ENCODE measurements at places on chromosomes 7 and 10. TPM values are rescaled to one million over a fixed set of nuclear protein-coding genes. Genes with fewer than 3 reads are reported as not detected.
A peak's percentile ranks its signal among the peaks of the same experiment; 100 is the strongest.

TUBAL3 gene
- total RNA-seq = 0.14 TPM

PON3 gene
- not detected for total RNA-seq

ANXA8L1 gene
- not detected for total RNA-seq

TFR2 gene
- total RNA-seq = 20.7 TPM

NKX1-2 gene
- total RNA-seq = not detected

CREB5 gene
- total RNA-seq = not detected

SPDYE2 gene
- total RNA-seq = not detected

GPR85 gene
- total RNA-seq = not detected

ZNF117 gene
- total RNA-seq = 3.6 TPM

PLXNA4 gene
- total RNA-seq = 0.70 TPM

- no peak overlapping the region for H3K27ac ChIP-seq
- H3K36me3 ChIP-seq = no peaks in the 10 kb centered on the region
- H3K4me3 ChIP-seq = no peak overlapping the region
- DNase-seq = no peak
- H3K27me3 ChIP-seq = no peaks in the 10 kb centered on the region
Measured at GRCh38 chr7:91243591-91244301, 20.5 kb upstream of the FZD1 start.

GRCh38 chr7:88546808-88547207 is 212.7 kb upstream of the ZNF804B start:
- no peaks in the 10 kb centered on the region for H3K4me1 ChIP-seq
- no peak overlapping the region for H3K27ac ChIP-seq
- no peak overlapping the region for H3K4me3 ChIP-seq
- peak; percentile 78 for DNase-seq
- H3K27me3 ChIP-seq = no peaks in the 10 kb centered on the region
- no peaks in the 10 kb centered on the region for H3K36me3 ChIP-seq

DNA sequence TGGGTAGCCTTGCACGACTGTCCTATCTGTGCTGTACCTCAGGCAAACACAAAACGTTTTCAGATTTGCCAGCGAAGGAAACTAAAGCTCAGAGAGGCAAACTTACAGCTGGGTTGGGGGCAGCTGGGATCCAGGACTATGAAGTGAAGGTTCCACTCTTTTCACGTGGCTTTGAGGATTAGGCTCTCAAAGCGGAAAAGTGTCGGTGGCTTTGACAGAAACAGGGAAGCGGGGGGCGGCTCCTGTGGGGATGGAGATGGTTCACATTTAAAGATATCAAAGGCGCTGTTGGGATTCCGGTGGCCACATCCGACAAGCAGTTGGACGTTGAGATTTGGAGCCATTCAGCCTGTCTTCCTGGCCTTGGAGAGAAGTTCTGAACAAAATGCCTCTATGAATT is 958.3 kb upstream of the ZNF722 start:
- no peak overlapping the region for H3K27ac ChIP-seq
- no peak overlapping the region for H3K4me3 ChIP-seq
- H3K27me3 ChIP-seq = no peaks in the 10 kb centered on the region
- DNase-seq = no peak
- peaks cover 3% of the 10 kb centered on the region for H3K36me3 ChIP-seq

DNA sequence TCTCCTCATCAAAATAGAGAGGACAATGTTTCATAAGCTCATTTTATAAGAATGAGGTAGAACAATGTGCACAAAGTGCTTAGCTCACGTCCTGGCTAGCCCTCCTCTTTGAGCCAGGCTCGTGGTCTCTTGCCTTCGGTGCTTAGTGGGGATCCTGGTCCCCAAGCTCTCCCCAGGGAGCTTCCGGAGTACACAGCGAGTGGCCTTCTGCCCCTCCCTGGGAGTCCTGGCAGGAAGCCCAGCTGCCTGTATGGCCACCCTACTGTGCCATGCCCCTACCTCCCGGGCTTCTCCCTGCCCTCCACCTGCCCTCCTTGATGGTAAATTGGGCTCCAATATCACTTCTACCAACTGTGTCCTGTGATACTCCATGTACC is 868 bp downstream of the MYO1G start:
- DNase-seq = peak; percentile 77
- peaks cover 66% of the 10 kb centered on the region for H3K36me3 ChIP-seq
- H3K4me3 ChIP-seq = peak overlapping the region; percentile 93
- peak overlapping the region; percentile 90 for H3K27ac ChIP-seq
- H3K4me1 ChIP-seq = peaks cover 55% of the 10 kb centered on the region
- no peaks in the 10 kb centered on the region for H3K27me3 ChIP-seq

GRCh38 chr7:1966631-1967200 is 266.0 kb downstream of the MAD1L1 start:
- H3K27ac ChIP-seq = no peak overlapping the region
- H3K27me3 ChIP-seq = peaks cover 1% of the 10 kb centered on the region
- peaks cover 32% of the 10 kb centered on the region for H3K36me3 ChIP-seq

DNA sequence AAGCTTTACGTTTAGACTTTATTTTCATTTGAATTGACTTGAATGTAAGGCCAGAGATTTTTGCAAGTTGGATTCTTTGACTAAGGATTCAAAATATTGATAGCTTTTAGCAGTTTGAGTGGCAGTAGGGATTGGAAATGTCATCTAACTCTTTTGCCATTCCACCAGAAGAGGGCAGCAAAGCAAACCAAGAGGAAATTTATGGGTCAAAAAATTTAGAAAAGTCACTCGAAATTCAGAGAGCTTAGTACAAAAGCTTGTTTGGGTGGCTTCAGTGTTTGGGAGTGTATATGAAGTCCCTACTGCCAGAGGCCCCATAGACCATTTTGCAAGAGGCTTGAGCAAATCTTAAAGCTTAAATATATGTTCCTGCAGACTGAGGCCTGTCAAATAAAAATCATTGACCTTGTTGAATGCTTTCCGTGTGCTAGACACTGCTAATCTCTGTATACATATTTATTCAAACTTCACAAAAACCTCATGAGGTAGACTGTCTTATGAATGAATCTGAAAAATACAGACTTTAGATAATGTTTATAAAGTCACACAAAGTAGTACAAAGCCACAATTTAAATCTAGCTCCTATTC is 44.6 kb upstream of the RSBN1L start:
- peak; percentile 81 for DNase-seq
- H3K27ac ChIP-seq = no peak overlapping the region
- H3K4me1 ChIP-seq = no peaks in the 10 kb centered on the region
- no peaks in the 10 kb centered on the region for H3K27me3 ChIP-seq
- H3K4me3 ChIP-seq = no peak overlapping the region

DNA sequence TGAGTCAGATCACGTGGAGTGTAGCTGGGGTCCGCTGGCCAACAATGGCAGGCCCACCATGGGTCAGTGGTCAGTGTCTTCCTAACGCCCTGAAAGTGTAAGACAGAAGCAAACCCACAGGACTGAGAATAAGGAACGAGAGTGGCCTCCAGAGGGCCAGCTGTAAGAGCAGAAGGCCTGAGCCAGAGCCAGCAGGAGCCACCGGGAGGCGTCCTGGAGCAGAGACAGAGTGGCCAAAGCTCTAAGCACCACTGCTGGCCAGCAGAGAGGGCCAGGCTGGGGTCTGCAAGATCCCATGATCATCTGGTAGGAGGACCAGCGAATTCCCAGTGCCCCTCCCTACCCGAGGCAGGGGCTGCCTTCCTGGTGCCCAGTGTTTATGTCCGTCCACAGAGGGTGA is 9.2 kb downstream of the CCDC201 start:
- H3K27ac ChIP-seq = no peak overlapping the region
- H3K27me3 ChIP-seq = peaks cover 5% of the 10 kb centered on the region
- DNase-seq = no peak

DNA sequence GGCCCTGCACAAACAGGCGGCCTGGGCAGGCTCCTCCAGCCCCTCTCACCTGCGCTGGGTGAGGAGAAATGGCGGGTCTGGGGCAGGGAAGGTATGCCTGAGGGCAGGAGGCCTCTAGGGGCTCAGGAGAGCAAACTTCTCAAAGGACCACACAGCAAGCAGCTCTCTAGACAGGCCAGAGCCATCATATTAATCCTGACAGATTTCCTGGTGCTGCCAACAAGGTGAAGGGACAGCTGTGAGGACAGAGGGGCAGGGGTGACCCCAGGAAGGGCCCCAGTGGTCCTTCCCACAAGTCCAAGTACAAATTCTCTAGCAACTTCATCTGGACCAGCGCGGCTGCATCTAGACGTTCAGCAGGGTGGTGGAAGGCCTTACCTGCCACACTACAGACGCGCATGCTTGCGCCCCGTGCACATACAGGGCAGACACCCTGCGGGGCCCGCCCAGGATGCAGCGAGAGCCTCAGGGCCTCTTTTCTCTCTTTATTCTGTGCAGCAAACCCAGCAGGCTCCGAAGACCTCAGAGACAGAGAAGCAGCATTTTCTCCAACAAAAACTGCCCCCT is 62.1 kb downstream of the ZRANB1 start:
- H3K27me3 ChIP-seq = no peaks in the 10 kb centered on the region
- DNase-seq = no peak
- no peaks in the 10 kb centered on the region for H3K4me1 ChIP-seq
- H3K4me3 ChIP-seq = no peak overlapping the region
- no peak overlapping the region for H3K27ac ChIP-seq

DNA sequence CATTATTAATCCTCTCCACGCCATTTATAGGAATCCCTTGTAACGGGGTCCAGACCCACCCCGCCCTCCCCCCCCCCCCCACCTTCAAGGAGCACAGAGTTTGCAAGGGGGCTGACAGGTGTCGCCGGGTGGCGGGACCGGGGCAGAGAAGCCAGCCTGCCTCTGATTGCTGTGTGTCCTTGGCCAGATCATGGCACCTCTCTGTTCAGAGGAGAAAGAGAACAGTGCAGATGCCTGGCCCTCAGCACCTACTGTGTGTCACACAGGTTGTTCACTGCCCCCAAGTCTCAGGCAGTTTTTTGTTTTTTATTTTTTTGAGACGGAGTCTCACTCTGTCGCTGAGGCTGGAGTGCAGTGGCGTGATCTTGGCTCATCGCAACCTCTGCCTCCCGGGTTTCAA is 5.4 kb upstream of the MICALL2 start:
- H3K4me1 ChIP-seq = no peaks in the 10 kb centered on the region
- no peak overlapping the region for H3K4me3 ChIP-seq
- H3K27me3 ChIP-seq = no peaks in the 10 kb centered on the region
- no peak overlapping the region for H3K27ac ChIP-seq
- no peak for DNase-seq
- no peaks in the 10 kb centered on the region for H3K36me3 ChIP-seq

- H3K27me3 ChIP-seq = no peaks in the 10 kb centered on the region
- no peaks in the 10 kb centered on the region for H3K36me3 ChIP-seq
- H3K4me3 ChIP-seq = no peak overlapping the region
- no peak overlapping the region for H3K27ac ChIP-seq
Measured at GRCh38 chr10:122549636-122550035, 10.9 kb upstream of the DMBT1 start.

DNA sequence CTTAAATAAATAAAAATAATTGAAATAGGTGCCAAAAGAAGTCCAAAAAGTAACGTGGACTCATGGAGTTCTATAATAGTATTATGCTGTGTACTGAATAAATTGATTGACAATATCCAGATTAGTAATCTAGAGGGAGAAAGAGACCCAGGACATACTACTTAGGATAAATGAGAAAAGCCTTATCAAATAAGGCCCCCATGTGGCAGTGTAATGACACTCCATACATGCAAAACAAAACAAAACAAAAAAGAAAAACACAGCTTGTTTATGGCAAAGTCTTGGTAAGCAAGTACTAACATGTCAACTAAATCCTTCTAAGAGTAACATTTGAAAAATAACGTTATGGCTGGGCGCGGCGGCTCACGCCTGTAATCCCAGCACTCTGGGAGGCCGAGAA is 3.6 kb upstream of the RUNDC3B start:
- DNase-seq = no peak
- no peak overlapping the region for H3K4me3 ChIP-seq
- peaks cover 10% of the 10 kb centered on the region for H3K4me1 ChIP-seq
- no peak overlapping the region for H3K27ac ChIP-seq
- peaks cover 21% of the 10 kb centered on the region for H3K27me3 ChIP-seq
- no peaks in the 10 kb centered on the region for H3K36me3 ChIP-seq

- H3K27ac ChIP-seq = no peak overlapping the region
- DNase-seq = no peak
- peaks cover 5% of the 10 kb centered on the region for H3K4me1 ChIP-seq
- H3K4me3 ChIP-seq = no peak overlapping the region
Measured at GRCh38 chr10:63865210-63865609, 344.0 kb downstream of the REEP3 start.

- peaks cover 61% of the 10 kb centered on the region for H3K27me3 ChIP-seq
- peaks cover 20% of the 10 kb centered on the region for H3K4me1 ChIP-seq
- DNase-seq = no peak
- no peak overlapping the region for H3K4me3 ChIP-seq
Measured at GRCh38 chr10:79982861-79983260, 34.0 kb upstream of the SFTPD start.

- DNase-seq = no peak
- H3K4me3 ChIP-seq = no peak overlapping the region
- peaks cover 13% of the 10 kb centered on the region for H3K4me1 ChIP-seq
- H3K27ac ChIP-seq = no peak overlapping the region
Measured at GRCh38 chr7:110914263-110914662, 176.7 kb upstream of the LRRN3 start.

DNA sequence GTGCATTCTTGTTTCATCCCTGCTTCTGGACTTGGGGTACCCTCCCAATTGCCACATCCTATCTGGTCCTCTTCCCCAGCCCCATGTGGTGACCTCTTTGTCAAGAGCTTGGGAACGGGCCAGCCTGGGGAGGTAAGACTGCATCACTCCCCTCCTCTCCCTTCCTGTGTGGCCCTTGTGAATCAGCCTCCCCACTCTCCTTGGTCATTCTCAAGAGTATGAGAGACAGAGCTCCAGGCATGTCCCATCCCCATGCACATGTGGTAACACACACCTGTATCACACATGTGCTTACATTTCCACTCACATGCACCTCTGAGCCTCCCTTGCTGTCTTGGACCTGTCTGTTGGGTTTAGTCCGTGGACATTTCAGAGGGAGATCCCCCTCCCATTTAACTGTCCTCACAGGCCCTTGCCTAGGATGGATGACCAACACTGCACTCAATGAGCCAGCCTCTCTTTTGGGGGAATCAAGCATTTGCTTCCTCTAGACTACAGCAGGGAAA is 2.6 kb downstream of the MRPL43 start:
- peaks cover 21% of the 10 kb centered on the region for H3K4me1 ChIP-seq
- H3K27me3 ChIP-seq = no peaks in the 10 kb centered on the region
- H3K36me3 ChIP-seq = peaks cover 18% of the 10 kb centered on the region
- DNase-seq = no peak
- no peak overlapping the region for H3K4me3 ChIP-seq

- no peaks in the 10 kb centered on the region for H3K27me3 ChIP-seq
- H3K4me3 ChIP-seq = no peak overlapping the region
- no peak overlapping the region for H3K27ac ChIP-seq
- H3K4me1 ChIP-seq = no peaks in the 10 kb centered on the region
- H3K36me3 ChIP-seq = no peaks in the 10 kb centered on the region
Measured at GRCh38 chr7:112118581-112119566, 87.3 kb downstream of the DOCK4 start.

DNA sequence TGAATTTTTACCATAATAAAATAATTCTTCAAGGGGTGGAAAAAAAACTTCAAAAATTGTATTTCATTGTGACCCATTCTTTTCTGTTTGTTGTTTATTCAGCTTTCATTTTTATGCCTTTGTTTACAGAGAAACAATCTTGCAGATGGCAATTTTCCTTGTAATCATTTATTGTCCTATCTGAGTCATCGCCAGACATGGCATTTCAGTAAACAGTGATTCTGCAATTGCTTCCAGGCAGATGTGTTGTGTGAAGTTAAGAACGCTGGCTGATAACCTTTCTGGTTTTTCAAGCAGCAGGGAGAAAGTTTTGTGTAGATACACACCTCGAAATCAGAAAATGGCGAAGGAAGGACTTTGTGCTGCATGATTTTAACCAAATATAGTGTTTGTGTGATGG is 80.7 kb upstream of the RPA3 start:
- H3K27me3 ChIP-seq = no peaks in the 10 kb centered on the region
- peaks cover 22% of the 10 kb centered on the region for H3K36me3 ChIP-seq
- no peak for DNase-seq

All from activated CD4-positive, alpha-beta T cell treated with anti-CD3 and anti-CD28 coated beads, Interleukin-2, amount 10 ng/mL, durations not matched to agents 24 days and 14 days (primary cell).